ENCODE measurements at places on chromosomes 12 and 14. TPM values are rescaled to one million over a fixed set of nuclear protein-coding genes. Genes with fewer than 3 reads are reported as not detected.

The LRRC9 gene
- total RNA-seq = not detected

The MANSC4 gene
- total RNA-seq = not detected

The NFE2 gene
- 0.24 TPM for total RNA-seq

The COX8C gene
- not detected for total RNA-seq

The ADCY6 gene
- total RNA-seq = 12.0 TPM

The MDGA2 gene
- not detected for total RNA-seq

The DEGS2 gene
- 1.2 TPM for total RNA-seq

The GLI1 gene
- total RNA-seq = 9.9 TPM

The PRKD1 gene
- 2.8 TPM for total RNA-seq

The NKX2-1 gene
- 0.06 TPM for total RNA-seq

Measured in A549 treated with CpdA at 1 μM for 4 hours (cell line).